ENCODE measurements at places on chromosomes 3 and 15.
A peak's percentile ranks its signal among the peaks of the same experiment; 100 is the strongest.

DNA sequence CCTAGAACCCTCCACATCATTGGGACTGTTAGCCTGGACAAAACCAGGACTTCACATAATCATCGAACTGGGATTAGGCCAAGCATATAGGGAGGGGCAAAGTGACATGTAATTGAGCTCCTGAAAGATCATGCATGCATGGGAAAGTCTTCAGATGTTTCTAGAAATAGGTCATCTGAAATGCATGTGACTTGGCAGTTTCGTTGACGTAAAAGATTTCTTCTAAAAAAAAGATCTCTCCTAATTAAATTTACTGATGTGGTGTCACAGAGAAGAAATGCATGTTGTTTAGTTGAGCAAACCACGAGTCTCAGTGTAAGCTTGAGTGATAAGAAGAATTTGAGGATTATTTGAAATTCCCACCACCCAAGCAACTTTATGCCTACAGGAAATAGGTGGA is 70.0 kb upstream of the LIMD1 start:
- DNase-seq: no peak

DNA sequence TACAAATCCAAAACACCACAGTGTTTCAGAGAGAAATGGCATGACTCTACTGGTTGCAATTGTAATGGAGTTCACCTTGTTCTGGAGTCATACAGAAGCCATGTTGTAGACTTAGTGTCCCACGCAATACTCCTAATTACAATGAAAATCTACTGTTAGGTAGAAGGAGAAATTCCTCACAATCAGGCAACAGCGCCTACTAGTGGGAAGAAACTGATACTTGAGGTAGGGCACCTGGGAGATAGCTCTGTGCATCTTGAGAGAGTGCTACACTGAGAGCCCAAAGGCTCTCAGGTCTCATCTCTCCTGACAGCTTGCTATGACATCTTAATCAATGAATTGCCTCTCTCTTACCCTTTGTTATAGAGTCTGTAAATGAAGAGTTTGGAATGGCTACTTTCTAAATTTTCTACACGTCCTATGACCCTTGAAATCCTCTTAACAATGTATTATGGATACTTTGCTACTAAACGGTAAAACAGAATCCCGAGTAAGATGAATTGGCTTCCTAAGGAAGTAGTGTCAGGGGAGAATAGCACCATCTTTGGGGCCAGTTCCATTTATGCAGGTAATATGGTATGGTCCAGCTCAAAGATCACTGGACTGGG is 422.7 kb upstream of the TPRG1 start:
- DNase-seq: no peak

GRCh38 chr15:75163150-75163564 is 38.5 kb upstream of the C15orf39 start:
- DNase-seq: no peak

GRCh38 chr15:85625856-85626255 is 168.9 kb downstream of the KLHL25 start:
- no peak for DNase-seq

DNA sequence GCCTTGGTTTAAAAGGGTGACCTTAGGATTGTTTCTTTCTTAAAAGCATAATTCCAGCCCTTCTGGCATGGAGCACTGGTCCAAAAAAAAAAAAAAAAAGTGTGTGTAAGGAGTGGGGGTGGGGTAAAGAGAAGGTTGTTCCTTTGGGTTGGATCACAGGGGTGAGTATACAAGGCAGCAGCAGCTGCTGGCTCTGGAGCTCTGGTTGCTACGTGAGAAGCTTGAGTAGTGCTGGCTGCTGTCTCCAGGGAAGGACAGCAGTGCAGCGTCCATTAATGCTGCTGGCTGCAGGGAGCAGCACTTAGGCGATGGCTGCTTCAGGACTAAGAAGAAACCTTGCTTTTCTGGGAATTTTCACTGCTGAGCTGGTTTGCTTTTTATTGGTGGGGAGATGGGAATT is 2.3 kb downstream of the SETD5 start:
- DNase-seq: no peak

DNA sequence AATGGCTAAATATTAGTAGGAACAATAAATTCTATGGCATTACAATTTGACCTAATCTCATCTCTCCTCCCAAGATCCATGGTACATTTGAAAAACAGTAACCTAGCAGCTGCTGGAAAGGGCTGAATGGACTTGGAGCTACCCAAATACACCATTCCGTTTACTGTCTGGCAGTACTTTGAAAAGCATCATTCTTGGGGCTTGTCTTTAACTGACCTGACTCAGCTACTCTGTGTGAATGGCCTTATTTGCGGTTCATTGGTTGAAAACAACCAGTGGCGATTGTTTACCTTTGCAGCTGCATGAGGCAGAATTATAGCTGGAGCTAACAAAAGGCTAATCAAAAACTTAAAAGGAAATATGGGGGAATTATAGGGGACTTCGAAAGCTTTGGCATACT is 311.2 kb upstream of the MCTP2 start:
- no peak for DNase-seq

GRCh38 chr3:111846717-111847116 is 12.3 kb upstream of the PHLDB2 start:
- DNase-seq: no peak

DNA sequence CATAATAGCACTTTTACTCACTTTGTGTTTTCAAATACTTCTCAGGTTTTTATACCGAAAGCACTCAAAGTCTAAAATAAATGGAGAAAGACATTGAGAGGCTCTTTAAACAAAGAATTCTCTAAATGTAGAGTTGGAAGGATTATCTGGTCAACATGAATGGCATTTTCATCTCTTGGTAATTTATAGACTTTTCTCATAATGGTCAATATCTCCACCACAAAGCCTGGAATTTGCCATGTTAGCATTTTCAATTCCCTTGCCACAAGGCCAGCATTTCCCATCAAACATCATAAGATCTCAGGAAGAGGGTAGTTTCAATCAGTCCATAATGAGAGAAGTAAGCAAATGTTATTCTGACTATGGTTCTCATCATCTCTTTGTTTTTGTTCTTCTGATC is 293.0 kb downstream of the CADM2 start:
- DNase-seq: no peak

GRCh38 chr15:79025802-79026201 is 64.8 kb downstream of the RASGRF1 start:
- DNase-seq: no peak

- no peak for DNase-seq
Measured at GRCh38 chr3:113828600-113828999, 10.0 kb upstream of the GRAMD1C start.

DNA sequence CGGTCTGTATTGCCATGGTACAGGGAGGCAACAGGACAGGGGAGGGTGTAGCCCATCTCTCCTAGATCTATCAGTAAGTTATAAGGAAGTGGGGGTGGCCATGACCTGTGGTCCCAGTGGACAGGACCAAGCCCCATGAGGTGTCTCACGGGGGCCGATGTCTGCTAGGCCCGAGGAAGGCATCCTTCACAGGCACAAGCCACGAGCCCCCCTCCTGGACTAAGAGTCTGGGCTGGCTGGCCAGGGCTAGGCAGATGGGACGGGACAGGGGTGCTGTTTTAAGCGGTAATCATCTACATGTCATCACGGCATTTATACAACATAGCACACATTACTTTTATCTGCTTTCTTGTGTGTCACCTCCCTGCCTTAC is 2.6 kb upstream of the TBC1D2B start:
- no peak for DNase-seq

GRCh38 chr3:147895509-147895908 is 486.3 kb downstream of the ZIC1 start:
- no peak for DNase-seq

DNA sequence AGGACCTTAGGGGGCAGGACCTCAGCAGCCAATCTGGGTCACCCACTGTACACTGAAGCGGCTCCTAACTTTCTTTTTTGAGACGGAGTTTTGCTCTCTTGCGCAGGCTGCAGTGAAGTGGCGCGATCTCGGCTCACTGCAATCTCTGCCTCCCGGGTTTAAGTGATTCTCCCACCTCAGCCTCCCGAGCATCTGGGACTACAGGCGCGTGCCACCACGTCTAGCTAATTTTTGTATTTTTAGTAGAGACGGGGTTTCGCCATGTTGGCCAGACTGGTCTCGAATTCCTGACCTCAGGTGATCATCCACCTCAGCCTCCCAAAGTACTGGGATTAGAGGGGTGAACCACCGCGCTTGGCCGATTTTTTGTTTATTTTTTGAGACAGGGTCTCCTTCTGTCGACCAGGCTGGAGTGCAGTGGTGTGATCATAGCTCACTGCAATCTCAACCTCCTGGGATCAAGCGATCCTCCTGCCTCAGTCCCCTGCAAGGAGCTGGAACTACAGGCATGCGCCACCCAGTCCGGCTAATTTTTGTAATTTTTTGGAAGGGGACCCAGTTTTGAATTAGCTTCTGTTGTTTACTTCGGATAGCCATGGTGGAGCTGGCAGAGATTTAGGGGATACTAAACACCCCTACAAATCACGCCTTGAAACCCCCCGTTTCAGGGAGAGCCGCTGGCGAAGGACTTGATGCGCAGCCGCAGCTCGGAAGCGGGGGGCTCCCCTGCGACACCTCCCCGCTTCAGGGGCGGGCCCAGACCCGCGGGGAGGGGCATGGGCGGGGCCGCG is 1.5 kb upstream of the CLK3 start:
- DNase-seq: no peak

DNA sequence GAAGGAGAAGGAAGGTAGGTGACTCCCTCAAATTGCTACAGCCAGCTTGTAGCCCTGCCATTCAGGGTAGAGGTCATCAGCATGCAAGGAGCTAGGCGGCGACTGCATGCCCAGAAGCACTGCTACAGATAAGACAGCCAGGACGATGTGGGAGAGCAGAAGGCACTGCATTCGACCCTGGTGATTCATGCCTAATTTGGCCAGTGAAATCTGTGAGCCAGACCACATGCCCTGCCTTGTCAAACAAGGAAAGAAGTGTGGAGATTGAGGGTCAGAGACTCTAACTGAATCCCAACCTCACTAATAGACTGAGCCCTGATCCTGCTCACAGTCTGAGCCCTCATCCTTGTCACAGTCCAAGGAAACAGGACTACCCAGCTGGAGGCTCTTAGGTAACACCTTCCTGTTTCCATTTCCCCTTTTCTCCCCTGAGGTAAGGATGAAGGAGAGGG is 86.6 kb downstream of the LINGO1 start:
- DNase-seq: no peak

GRCh38 chr15:23548071-23548470 is 17.4 kb upstream of the MKRN3 start:
- DNase-seq: no peak

DNA sequence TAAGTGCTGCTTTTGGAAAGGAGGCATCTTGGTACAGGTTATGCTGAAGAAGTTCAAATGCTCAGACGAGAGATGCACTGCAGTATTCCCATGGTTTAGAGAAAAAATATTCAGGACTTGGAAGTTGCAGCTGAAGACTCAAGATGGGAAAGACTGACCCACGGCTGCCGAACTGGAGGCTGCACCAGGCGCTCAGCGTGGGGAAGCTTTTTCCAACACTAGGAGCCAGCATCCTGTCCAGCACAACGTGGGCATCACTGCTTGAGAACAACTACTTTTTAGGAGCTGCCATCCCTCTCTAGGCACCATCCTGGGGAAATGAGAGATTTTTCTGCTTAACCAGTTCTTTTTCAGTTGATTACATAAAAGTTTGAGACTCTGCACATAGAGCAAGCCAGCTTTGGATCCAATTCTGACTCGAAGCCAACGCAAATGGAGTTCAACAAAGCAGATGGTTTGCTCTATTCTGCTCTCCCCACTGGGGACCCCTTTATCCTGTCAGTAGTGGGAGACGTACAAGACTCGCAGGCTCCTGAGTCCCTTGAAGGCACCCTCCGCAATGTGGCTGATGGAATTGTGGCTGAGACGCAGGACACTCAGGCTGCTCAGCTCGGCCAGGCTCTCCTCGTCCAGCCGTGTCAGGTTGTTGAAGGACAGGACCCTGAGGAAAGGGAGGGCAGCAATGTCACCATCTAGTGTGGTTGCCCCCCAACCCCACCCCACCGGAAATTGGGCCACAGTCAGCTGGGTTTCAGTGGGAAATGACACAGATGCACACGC is 93.8 kb downstream of the LRIG1 start:
- DNase-seq: no peak

DNA sequence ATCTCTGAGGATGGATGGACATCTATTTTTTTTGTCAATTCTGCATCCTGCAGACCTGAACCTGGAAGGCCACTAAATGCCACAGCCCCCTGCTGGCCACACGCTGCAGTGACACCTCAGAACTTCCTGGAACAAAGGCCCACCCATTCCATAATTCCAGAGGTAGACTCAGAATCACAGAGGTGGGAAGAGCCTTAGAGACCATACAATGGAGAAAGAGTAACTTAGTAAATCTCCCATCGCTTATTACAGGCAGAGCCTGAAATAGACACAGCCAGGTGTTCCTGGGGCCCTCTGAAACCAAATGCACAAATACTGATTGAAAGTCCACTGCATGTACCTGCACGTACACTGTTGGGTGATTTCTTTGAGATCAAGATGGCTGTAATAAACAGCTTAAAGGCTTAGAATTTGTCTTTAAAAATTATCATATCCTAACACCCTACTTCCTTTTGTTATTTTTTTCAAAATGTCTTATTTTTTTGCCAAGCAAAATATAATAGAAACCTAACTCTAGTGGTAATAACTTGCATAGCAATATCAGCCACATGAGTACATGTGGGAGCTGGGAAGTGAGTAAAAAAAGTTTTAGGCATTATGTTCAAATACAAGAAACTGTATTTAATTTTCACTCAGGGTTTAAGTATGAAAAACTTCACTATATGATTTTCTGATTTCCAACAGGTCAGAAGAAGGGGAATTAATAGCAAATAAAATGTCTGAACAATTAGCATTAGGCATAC is 62.7 kb downstream of the EOMES start:
- peak; percentile 12 for DNase-seq

GRCh38 chr3:3495611-3496010 is 303.6 kb upstream of the LRRN1 start:
- DNase-seq: no peak
